ENCODE measurements at places on chromosomes 5 and 9.

DNA sequence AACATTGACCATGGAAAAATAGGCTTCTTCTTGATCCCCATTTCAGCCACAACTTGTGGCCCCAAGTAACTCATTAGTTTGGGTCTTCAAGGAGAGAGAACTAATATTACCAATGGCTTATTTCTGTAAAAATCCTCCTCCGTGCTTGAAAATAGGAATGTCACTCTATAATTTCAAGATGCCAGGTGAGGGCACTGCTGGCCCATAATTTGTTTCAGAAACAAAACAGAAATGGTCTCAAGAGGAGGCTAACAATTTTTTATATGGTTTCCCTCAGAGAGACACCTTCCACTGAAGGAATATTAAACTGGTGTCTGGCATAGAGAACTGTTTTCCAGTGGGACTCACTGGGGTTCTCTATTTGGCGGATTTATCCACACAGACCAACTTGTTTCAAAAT is 437.0 kb upstream of the TRPC7 start:
- DNase-seq = no peak

DNA sequence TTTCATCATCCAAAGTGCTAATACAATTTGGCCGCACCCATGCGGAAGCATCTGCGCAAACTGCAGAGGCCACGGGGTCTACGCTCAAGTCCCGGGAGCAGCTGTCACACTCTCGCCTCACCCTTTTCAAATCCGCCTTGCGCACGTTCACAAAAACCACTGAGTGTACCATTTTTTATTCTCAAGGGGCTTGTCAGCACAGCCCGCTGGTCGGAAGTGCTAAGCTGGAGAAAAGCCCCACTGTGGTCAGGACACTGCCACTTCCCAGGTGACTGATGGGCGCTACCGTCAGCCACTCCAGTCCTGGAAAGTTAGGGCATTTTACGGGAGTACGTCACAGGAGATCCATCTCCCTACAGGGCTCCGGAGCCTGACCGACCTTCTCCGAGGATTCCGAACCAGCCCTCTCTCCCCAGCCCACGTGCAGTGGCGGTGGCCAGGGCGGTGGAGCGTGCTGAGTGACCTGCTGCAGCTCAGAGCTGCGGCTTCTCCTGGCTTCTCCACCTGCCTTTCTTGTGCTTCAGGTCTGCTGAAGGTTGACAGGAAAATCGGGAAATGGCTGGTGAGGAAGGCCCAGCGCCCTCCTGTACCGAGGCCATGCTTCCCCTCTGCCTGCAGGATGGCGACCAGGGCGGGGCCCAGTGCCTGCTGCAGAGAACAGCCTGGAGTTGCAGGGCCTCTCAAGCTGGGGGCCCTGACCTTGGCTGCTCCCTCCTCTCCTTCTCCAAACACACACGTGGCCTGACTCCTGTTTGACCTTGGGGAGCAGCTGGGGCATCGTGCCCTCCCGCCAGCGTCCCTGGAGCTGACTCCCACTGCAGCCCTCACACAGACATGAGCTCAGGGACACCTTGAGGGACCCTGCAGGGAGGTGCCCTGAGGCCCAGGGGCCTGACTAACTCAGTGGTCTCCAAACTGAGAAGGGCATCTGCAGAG is 14.3 kb downstream of the RASGEF1C start:
- DNase-seq = no peak

DNA sequence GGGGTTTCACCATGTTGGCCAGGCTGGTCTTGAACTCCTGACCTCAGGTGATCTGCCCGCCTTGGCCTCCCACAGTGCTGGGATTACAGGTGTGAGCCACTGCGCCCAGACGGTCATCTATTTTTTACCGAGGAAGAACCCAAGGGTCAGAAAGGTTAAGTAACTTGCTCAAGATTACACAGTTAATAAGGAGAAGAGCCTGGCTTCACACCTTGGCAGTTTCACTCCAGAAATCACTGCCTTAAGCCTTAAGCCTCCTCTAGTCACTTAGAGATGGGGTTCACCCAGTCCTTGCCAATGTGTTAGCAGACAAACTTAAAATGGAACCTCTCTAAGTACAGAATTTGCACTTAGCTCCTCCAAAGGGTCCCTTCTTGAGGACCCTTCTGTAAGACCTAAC is 116.3 kb downstream of the PTTG1 start:
- no peak for DNase-seq

- DNase-seq = no peak
Observed at GRCh38 chr5:64682608-64683007, 7.7 kb upstream of the SHISAL2B start.

DNA sequence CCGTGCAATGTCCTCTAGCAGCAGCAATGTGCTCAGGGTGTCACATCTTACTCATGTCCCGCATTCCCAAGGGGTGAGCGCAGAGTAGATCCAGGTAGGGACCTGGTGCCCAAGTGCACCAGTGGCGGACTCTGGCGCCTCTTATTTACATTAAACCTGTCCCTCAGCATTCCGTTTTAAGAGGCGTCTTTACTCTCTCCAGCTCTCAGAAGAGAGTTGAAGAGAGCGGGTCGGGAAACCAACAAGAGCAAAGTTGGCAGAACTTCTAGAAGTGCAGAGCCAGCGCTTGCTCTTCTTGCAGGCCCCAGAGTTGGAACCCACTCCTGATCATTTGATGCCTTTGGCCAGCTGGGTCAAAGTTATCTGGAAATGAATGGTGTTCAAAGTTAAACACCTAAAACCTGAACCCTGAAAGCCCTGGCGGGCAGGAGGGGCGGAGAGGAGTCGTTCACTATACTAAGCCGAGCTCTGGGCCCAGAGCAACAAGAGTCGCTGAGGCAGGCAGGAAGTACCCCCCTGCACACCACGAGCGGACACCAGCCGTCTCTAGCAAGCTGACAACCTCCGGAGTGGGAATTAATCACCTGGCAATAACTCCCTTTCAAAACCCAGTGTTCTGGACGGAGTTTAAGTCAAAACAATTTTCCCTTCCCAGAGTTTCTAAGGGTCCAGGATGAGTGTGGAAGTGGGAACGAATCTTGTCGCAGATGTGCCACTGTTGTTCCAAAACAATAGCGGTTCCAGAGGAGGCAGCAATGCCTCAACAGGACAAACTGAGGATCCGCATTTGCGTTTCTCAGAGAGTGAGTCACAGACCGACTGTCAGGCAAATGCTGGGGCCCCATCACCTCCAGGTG is 122.8 kb downstream of the TMEM161B start:
- DNase-seq = no peak

DNA sequence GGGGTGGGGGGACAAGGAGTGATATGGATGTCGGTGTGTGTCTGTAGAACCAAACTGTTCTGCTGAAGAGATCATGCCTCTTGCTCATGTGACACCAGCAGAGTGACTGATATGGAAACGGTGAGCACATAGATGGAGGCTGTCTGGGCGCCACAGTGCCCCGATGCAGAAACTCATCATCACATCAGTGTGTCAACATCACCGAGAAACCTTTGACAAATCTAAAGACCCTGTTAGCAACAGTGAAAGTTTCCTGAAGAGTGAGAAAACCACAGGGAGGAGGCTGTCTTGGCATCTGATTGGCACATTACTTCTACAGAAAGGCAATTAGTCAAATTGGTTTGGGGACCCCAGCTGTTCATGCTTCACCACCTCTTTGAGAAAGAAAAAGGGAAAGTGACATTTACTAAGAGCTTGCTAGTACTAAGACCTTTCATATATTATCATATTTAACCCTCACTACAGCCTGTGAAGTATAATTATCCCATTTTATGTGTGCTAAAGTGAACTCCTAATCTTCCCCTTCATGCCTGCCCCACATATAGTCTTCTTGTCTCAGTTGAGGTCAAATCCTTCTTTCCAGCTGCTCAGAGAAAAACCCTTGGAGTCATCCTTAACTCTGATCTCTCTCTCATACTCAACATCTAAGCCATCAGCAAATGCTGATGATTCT is 25.6 kb downstream of the CSF2 start:
- DNase-seq = no peak

- DNase-seq = no peak
Observed at GRCh38 chr5:59575648-59576445, 317.7 kb downstream of the PDE4D start.

- DNase-seq = no peak
Observed at GRCh38 chr9:111274737-111275136, 55.3 kb downstream of the OR2K2 start.

DNA sequence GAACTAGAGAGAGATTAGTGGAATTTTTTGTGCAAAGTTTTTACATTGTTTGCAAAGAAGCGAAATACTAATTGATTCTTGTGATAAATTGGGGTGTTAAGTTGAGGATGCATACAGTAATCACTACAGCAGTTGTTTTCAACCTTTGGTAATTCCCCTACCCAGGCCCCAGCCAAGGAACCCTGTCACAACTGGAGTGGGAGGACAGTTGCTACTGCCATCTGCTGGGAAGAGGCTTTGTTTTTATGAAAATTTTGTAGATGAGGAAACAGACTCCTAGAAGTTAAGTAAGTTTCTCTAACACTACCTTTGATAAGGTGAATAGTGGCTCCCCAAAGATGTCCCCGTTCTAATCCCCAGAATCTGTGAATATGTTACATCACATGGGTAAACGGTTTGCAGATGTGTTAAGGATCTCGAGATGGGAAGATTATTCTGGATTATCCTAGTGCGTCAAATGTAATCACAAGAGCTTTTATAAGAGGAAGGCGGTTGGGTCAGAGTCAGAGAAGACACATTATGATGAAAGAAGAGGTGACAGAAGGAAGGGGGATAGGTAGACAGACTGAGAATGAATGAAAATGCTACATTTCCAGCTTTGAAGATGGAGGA is 34.0 kb upstream of the PPP1R2B start:
- no peak for DNase-seq

DNA sequence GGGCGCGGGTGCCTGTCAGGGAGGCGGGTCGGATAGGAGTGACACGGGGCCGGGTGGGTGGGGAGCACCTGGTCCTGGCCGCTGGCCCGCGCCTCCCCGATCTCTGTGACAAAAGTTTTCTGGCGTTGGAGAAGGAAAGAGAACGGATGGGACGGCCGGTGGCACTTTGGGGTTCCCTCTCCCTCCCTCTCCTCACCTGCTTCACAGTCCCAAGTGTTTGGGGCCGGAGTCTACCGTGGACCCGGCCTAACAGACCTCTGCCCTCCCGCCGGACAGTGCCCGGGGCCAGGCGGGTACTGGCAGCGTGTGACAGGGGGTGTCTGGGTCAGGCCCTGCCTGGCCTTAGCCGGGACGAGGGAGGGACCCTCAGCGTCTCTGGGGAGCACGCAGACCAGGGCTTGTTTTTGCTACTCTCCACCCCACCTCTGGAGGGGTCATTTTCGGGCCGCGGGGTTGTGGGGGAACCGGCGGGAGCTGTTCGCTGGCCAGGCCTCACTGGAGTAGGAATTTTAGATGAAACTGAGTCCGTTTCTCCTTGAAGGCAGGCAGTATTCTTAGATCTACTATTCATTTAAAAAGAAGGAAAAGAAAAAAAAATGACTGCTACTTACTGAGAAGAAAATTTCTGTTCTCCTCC is 1.7 kb downstream of the PRDM6 start:
- no peak for DNase-seq

DNA sequence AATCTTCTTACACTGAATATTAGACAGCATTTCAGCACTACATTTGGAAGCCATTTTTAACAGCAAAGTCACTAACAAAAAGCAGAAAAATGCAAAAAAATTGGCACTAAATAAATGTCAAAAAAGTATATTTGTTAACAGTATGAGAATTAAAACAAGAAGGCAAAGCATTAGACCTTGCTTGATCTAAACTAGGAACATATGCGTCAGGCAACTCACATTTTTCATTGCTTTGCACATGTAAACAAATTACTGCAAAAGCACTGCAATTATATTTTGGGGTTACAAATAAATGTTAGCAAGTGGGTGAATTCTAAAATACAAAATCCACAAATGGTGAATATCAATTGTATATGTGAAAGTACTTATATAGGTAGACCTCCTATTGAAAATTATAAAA is 49.0 kb upstream of the RAPGEF6 start:
- no peak for DNase-seq

DNA sequence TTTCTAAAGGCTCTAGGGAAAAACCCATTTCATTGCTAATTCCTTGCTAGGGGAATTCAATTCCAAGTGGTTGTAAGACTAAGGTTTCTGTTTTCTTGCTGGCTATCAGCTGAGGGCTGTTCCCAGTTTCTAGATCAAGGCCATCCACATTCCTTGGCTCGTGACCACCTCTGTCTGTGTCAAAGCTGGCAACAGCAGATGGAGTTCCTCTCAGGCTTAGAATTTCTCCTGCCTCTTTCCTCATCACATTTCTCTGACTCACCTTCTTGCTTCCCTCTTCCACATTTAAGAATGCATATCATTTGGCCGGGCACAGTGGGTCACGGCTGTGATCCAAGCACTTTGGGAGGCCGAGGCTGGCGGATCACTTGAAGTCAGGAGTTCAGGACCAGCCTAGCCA is 19.0 kb downstream of the DAB2IP start:
- DNase-seq = no peak

DNA sequence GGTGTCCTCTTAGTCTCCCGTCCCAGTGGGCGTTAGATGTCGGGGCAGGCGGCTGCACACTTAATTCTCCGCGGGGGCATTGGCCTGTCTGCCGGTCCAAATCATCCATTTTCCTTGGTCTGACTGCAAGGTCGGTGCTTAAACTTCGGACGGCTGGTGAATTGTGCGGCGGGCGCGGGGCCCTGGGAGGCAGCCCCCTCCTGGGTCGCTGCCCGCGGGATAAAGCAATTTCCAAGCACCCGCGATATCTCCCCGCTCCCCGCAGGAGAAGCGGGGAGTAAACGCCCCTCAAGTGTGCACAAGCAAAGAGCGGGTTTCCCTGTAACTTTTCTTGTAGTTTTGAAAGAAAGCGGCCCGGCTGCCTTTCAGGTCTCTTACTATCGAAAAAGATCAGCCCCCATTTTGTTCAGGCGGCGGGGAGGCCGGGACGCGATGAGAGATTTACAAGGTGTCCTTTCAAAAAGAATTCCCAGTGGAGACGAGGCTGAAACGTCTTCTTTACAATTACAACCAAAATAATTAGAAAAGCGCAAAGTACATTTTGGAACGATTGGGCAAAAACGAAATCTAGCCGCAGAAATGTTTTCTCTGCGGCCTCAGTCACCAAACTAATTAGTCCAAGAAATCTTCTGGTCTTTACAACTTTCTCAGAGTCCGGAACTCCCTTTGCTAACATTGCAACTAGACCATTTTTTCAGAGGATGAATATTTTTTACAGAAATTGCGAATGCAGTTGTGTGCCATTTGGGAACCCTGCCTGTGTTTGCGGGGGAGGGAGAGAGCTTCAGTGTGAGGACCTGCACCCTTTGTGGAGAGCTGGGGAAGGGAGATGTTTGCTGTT is 1.8 kb downstream of the IRX1 start:
- no peak for DNase-seq

DNA sequence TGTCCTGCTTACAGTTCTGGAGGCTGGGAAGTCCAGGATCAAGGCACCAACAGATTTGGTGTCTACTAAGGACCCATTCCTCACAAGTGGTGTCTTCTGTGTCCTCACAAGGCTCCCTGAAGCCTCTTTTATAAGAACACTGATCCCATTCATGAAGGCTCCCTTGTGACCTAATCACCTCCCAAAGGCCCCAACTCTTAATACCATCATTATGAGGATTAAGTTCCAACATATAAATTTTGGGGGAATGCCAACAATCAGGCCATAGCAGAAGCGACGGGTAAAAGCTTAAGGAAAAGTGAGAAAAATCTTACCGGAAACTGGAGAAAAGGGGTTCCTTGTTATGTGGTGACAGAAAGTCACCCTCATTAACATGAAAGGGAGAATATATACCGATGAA is 11.2 kb downstream of the CTNNAL1 start:
- no peak for DNase-seq

GRCh38 chr9:112921549-112921948 is 30.9 kb upstream of the SLC46A2 start:
- peak; percentile 19 for DNase-seq
